ENCODE measurements at places on chromosomes 5 and 9.

DNA sequence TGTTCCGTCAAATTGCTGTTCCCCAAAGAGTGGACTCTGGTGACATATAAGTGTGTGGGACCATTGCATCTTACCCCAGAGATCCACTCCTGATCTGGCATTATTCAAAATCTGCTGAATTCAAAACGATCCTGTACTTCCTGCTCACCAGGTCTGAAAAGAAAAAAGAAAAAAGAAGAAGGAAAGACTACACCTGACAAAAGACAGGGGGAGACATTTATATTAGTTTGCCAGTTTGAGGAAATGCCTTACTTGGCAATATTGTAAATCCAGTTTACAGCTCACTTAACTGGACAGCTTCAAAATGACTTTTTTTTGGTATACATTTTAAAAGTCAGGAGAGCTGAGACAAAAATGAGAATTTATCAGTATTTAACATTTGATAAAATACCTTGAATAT lies 15.0 kb upstream of the GRHPR start:
- DNase-seq, result no peak

- DNase-seq, result no peak
These were observed 66.2 kb upstream of the CLINT1 start for GRCh38 chr5:157924931-157925729.

- DNase-seq, result no peak
These were observed 210.1 kb downstream of the TRIM32 start for GRCh38 chr9:116897201-116897600.

DNA sequence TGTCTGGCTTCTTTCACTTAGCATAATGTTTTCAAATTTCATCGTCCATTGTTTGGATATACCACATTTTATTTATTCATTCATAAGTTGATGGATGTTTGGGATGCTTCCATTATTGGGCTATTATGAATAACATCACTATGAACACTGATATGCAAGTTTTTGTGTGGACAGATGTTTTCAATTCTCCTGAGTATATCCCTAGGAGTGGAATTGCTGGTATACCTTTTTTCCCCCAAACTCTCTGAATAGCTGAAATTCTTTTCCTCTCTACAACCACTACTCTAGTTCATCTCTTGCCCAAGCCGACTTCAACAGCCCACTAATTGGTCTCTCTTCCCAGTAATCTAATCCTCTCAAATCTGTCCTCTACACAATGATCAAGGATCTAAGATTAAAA lies 4.7 kb upstream of the ZFR start:
- no peak for DNase-seq

DNA sequence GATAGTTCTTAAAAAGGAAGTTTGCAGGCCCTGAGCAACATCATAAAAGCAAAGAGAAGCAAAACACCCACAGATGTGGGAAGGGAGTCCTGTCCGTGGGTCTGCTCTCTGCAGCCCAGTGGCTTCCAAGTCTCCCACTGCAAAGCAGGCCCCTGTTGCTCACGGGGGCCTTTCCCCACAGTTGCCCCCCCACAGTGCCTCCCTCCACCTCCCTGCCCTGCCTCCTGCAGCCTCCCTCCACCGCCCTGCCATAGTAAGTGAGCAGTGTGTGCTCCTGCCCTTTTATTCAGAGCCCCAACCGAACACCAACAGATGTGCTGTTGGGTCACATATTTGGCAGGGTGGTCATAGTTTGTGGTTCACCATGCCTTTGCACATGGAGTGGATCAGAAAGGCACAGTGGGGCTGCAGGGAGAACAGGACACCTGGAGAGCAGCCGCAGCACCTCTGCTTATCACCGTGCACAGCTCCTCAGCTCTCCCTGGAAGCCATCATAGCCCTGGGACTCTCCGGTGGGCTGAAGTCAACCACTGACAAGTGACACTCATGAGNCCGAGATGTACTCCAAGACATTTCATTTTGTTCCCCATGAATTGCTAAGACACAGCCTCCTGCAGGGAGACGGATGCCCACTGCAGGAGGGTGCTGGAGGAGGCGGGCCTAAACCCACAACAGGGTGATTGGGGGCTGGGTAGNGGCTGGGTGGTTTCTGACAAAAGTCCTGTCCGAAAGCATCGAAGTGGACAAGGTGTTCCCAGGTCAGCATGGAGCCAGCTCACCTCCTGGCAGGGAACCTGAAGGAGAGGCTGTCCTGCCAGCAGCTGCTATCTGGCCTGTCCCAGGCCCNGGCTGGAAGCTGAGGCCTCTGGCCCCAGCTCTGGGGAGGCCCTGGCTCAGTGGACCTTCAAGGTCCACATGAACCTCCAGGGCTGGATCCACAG lies 278.9 kb downstream of the GADD45G start:
- no peak for DNase-seq

- no peak for DNase-seq
These were observed 262.4 kb upstream of the KIF2A start for GRCh38 chr5:62043289-62044280.

- no peak for DNase-seq
These were observed 16.3 kb upstream of the PRR16 start for GRCh38 chr5:120447706-120448239.

- no peak for DNase-seq
These were observed 1.1 kb upstream of the APBA1 start for GRCh38 chr9:69673311-69673640.

DNA sequence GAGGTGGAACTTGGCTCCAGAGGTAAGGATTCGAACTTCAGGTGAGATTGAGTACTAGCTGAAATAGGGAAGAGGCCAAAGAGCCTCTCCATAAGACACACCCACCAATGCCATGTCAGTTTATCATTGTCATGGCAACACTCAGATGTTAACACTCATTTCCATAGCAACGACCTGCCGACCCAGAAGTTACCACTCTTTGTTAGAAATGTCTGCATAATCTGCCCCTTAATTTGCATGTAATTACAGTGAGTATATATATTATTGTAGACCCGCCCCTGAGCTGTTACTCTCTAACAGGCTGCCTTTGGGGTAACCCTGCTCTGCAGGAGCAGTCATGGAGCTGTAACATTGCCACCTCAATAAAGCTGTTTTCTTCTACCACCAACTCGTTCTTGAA lies 10.2 kb upstream of the NTRK2 start:
- DNase-seq, result no peak

- no peak for DNase-seq
These were observed 137.0 kb downstream of the RXRA start for GRCh38 chr9:134463280-134463679.

DNA sequence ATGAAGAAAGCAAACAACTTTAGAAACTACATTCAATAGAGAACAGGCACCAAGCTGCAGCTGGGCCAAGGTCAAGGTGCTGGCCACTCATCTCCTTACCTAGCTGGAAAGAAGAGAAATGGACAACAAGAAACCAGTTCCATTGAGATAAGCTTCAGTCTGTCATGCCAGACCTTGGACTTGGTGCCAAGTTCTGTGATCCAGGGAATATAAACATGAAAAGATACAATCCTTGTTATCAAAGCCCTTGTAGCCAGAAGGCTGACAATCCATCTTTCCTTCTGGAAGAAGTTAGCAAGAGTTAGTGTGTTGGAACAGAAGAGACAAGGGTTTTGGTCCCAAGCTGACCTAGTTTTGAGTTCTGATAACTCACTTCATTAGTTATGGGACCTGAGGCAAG lies 227.5 kb downstream of the ACTL7B start:
- DNase-seq, result no peak

DNA sequence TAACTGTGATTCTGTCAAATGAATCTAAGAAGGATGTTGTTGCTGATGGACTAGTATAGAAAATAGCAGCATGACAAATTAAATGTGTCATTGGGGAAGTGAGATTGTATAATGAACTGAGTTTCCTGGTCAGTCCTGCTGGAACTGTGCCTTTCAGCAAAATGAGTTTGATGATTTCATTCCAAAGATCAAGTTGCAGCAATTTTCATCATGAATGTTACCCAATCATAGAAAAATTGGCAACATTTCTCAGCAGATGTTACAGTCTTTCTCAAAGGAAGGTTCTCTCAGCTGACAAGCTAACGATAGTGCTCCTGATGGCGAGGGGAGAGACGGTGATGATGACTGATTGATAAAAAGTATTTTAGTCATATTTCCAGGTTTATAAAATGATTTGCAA lies 10.7 kb downstream of the PCDHAC2 start:
- DNase-seq, result no peak

GRCh38 chr9:18463991-18464390 lies 10.0 kb upstream of the ADAMTSL1 start:
- DNase-seq, result no peak

- DNase-seq, result no peak
These were observed 309.1 kb downstream of the NTRK2 start for GRCh38 chr9:84978661-84979060.

DNA sequence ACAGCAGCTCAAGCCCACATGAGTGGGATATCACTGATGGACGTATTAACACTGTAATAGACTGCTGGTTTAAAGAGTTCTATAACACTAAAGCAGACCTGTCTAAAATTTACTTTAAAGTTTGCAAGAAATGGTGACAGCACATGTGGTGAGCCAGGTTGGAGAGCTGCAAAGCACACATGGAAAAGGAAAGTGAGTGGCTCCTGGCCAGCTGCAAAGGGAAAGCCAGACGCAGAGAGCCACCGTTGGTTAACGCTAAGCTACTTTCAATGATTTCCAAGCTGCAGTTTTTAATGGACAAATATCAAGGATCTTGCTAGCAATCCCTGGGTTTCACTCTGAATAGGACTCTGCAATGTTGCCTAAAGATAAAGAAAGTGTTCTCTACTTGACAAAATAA lies 89.9 kb downstream of the CTNND2 start:
- DNase-seq, result no peak

GRCh38 chr5:157345067-157345466 lies 79.1 kb downstream of the CYFIP2 start:
- DNase-seq, result no peak

DNA sequence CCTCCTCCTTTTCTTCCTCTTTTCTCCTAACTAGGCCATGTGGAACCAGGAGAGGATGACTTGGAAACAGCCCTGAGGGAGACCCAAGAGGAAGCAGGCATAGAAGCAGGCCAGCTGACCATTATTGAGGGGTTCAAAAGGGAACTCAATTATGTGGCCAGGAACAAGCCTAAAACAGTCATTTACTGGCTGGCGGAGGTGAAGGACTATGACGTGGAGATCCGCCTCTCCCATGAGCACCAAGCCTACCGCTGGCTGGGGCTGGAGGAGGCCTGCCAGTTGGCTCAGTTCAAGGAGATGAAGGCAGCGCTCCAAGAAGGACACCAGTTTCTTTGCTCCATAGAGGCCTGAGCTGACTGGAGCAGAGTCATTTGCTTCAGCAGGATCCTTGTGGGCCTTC lies 13.7 kb downstream of the NUDT2 start:
- DNase-seq, result no peak

DNA sequence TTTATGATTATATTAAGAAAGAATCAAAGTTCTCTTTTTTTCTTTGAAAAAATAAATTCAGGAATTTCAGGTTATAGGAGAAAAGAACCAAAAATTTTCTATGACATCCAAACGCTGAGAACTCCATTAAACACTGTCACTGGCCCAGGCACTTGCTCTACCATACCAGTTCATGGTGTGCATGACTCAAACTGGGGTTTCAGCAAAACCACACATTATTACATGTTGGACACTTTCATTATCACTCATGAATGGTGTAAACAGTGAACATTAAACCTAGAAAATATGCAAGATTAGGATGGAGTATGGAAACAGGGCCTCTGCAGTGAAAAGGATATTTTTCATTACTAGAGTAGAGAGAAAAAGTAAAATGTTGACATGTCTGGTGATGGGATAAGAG lies 369.9 kb upstream of the FAM174A start:
- DNase-seq, result no peak
